ENCODE measurements at places on chromosomes 13 and 19. TPM values are rescaled to one million over a fixed set of nuclear protein-coding genes. Genes with fewer than 3 reads are reported as not detected.

SULT2B1 gene
- 16.8 TPM for total RNA-seq

SGCG gene
- total RNA-seq = not detected

STOML3 gene
- total RNA-seq = not detected

RAVER1 gene
- total RNA-seq = 28.0 TPM

ZNF540 gene
- total RNA-seq = not detected

NXNL1 gene
- not detected for total RNA-seq

C19orf33 gene
- 715 TPM for total RNA-seq

PTPRH gene
- total RNA-seq = 5.0 TPM

PSPN gene
- 1.0 TPM for total RNA-seq

KLK7 gene
- total RNA-seq = not detected

ZNF738 gene
- total RNA-seq = 0.42 TPM

ADPRHL1 gene
- total RNA-seq = 17.5 TPM

TMEM145 gene
- total RNA-seq = 3.6 TPM

BRME1 gene
- total RNA-seq = 0.37 TPM

SIGLEC11 gene
- total RNA-seq = 0.10 TPM

KLK2 gene
- total RNA-seq = not detected

DMAC2 gene
- 111 TPM for total RNA-seq

ADGRE1 gene
- 3.8 TPM for total RNA-seq

ZNF700 gene
- 0.17 TPM for total RNA-seq

LILRB3 gene
- 0.43 TPM for total RNA-seq

ZNF100 gene
- total RNA-seq = not detected

C19orf38 gene
- not detected for total RNA-seq

METTL21C gene
- not detected for total RNA-seq

All from A549 treated with GW870086 at 1 μM for 4 hours (cell line).